Stimulated activated CD8-positive, alpha-beta memory T cell treated with anti-CD3 and anti-CD28 coated beads, Interleukin-7, amount 100 ng/mL, for 1 hour (primary cell): ENCODE measurements at places on chromosomes 2 and 18.

GRCh38 chr2:20481798-20482405 is 35.0 kb downstream of the RHOB start:
- DNase-seq, result no peak

GRCh38 chr18:46321955-46322354 is 217.8 kb downstream of the HAUS1 start:
- DNase-seq, result no peak

DNA sequence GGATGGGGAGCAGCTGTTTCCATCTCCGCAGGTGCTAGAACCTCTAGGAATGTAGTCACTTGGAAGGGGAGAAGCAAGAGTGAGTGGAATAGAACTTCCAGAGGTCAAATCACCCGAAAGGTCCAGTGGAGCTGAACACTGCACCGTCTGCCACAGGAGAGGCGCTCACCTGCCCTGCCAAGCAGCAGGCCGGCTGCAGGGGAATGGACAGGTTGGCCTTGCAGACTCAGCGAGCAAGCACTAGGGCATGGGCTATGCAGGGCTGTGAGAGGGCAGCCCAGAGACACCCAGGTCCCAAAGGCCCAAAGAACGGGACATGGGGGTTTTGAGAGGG is 214.2 kb downstream of the TNS1 start:
- DNase-seq, result no peak

DNA sequence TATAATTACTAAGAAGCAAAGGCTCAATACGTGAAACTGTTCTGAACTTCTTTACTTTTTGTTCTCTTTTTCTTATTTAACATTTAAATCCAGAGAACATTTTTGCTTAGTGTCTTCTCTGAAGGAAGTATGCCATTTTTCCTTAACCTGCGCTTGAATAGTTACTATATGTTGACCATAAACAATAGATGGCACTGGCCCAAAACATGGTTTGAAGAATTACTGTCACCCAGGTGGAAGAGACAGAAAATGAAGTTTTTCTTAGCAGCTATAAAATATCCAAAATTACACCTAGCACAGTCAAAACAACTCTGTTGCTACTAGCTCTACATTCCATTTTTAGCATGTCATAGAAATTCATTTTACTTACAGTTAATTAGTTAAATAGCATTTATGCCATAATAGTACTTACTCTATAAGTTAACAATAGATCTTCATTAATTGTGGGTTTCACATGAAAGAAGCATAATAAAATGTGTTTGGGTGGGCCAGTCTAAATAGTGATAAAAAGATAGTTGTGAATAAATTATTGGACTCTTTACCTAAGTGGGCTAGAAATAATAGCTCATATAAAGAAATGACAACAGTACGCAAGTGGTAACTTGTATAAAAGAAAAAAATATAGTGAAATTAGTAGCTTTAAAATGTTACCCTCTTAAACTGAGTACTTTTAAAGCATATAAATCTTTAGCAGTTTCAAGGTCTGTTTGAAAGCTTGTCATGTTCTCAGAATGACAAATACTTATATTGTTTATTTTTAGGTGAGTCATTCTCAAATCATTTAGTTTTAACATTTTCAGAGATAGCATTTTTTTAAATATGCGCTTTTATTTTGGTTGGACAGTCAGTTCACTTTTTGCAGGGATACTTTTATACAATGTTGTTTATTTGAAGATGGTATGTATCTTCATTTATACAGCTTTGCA is 3.7 kb downstream of the ETAA1 start:
- no peak for DNase-seq

DNA sequence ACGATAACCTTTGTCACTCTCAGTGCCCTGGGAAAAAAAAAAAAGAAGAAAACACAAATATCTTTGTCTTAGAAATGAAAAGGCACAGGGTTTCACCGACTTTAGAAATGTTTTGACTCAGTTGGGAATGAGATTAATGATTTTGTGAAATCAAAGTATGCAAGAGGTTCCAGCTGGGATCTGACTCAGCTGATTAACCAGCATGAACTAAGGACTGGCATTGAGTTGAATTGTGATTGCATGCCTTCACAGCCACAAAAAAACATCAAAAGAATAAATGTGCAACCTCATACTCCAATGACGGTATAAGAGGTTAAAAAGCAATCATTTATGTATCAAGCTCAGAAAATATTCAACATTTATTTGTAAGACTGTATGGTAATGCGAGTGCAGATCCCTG is 566.6 kb upstream of the DSEL start:
- no peak for DNase-seq

GRCh38 chr2:162506706-162507105 is 162.8 kb downstream of the GCA start:
- no peak for DNase-seq

DNA sequence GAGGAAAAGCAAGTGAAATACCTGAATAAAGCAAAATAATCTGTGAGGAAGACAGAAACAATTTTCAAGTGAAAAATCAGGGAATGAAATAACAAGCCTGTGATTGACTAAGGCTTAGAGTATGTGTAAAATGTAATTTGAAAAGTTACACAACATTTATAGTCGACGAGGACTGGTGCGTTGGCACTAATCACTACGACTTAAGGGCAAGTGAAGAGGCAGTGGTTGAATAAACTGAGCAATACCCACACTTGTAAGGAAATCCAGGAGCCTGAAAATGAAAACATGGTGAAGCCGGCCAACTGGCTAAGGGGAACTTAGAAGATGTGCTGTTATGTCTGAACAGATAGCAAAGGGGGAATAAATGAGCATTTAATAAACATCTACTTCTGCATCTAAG is 13.4 kb downstream of the DOK1 start:
- no peak for DNase-seq

DNA sequence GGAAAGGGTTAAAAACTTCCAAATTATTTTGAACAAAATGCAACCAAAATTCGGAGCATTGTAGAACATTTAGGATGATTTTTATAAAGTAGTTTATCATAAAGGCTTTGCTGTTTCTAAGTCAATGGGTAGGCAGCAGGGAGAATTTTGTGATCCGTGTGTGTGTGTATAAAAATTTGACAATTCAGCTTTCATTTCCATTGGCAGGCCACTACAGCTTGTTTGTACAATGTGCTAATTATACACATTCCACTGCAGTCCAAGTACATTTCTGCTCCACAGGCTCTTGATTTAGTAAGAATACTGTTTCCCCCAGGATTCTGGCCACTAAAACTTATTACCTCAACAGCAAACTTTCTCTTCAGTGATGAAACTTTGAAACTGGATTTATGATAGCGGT is 71.8 kb upstream of the LTBP1 start:
- DNase-seq, result no peak

DNA sequence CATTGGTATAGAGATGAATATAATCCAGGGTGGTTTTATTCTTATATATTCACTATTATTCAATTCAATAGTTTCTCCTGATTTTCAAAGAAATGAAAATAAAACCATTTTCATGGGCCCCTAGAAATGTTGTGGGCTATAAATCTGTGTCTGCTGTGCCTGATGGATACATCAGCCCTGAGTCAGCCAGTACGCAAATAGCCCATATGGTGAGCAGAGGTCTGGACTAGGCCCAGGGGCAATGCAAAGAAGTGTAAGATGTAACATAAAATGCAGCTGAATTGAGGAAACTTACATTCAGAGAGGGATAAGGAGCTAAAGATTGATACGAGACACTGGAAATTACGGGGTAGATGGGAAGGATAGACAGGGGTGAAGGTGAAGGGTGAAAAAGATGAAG is 122.5 kb downstream of the MAIP1 start:
- no peak for DNase-seq

- no peak for DNase-seq
Observed at GRCh38 chr2:236657215-236657614, 87.6 kb downstream of the ACKR3 start.

GRCh38 chr2:25856377-25856776 is 21.9 kb downstream of the ASXL2 start:
- no peak for DNase-seq

DNA sequence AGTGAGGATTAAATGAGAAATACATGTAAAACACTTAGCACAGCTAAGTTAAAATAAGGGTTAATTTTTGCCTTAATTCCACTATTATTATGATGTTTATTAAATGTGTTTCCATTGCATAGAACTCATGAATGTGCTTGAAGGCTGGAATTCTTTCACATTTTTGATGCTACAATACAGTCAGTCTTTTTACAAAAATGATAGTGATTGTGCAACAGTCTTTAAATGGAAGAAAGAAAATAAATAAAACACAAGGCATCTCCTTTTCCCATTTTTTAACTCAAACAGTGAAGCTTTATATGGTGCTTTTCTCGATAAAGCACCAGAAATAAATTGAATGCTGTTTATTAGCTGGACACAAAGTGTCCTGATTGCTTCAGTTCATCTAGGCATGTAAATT is 123.9 kb downstream of the MAP2 start:
- DNase-seq, result no peak

DNA sequence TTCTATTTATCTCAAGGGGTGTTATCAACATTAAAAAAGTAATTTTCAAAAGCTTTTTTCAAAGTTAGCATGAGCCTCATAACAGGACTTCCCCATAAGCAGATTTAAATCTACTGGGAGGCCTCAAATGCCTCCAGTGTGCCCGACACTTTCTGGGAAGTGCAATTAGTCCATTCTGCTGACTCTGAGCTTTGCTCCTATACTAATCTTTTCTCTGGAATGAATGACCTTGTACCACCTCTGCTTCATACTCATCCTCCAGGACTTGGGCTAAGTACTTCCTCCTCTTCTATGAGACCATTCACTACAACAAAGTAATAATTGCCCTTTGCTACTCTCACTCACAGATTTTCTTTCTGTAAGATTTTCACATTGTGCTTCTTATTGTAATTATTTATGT is 111.1 kb downstream of the RIT2 start:
- DNase-seq, result no peak

GRCh38 chr2:96537734-96538486 is 1.4 kb downstream of the ARID5A start:
- DNase-seq, result no peak

DNA sequence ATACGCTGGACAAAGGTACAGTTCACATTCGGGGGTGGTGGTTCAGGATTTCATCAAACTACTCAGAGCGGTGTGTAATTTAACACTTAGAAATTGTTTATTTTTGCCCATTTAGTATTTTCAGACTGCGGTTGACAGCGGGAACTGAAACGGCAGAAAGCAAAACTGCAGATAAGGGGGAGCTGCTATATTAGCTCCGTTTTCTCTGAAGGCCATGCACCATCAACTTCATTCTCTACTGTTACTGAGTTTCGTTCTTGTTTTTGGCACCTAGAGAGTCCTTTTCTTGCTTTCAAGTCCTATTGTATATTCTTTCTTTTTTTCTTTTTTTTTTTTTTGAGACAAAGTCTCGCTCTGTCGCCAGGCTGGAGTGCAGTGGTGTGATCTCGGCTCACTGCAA is 121.5 kb upstream of the SP3 start:
- no peak for DNase-seq

GRCh38 chr2:46866770-46867246 is 48.8 kb downstream of the MCFD2 start:
- DNase-seq, result no peak

DNA sequence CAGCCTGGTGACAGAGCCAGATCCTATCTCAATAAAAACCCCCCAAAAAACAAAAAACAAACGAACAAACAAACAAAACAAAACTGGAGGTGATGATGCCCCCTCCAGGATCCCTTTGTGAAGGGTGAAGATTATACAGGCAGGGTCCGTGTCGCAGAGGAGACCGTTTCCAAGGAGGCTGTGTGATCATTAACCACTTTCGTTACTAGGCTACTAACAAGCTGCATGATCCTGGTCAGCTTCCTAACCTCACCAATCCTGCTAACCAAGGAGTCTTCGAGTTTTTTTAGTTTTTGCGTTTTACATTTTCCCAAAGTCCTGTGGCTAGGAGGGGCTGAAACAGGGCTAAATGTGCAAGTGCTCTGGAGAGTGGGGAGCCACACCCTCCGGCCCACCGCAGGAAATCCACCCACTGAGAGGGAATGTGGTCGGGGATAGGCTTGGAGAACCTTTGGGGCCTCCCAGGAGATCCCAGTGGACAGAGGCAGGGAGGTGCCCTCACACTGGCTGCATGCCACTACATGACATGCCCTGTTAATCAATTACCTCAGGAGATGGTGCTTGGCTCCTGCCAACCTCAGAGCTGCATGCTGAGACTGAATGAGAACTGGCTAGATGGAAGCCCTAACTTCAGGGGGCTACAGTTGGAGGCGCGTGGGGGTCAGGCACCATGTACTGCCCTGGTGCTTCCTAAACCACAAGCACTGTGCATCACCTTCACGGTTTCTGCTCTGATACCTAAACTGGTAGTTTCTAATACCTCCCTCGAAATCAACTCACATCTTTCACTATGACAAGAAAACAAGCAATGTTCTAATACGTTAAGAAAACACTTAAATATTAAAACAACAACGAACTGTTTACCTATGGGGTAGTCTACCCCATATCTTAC is 67.5 kb upstream of the RGPD5 start:
- no peak for DNase-seq

DNA sequence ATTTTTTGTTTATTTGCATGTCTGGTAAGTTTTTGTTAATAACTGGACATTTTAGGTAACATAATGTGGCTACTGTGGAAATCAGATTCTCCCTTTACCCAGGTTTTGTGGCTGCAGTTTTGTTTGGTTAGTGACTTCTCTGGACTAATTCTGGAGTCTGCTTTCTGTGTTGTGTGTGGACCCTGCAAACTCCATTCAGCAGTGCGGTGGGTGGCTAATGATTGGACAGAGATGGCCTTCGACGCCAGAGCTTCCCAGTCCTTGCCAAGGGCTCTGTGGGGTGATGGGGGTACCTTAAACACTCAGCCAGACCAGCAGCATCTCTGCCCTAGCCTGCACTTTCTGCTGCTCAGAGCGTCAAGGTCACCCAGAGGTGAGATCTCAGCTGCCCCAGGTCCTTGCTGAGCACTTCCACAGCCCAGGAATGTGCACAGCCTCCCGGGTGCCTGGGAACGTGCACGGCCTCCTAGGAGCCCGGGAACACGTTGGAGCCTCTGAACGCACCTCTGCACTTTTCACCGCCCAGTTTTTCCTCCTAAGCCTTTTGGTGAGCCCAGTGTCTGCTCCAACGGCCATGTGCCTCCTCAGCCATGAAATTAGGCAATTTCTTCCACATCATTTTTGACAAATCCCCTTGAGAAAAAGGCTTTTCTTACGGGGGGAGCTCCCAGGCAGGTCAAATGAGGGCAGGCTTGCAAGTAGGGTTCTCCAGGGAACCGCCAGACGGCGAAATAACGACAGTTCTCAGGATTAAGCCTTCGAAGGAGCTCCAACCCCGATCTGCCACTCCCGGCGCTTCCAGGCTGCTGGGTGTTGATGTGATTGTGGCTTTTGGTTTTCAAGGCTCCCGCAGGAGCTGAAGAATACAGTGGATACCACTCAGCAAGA is 35.2 kb upstream of the KLF11 start:
- no peak for DNase-seq

GRCh38 chr2:118103951-118104940 is 16.0 kb downstream of the INSIG2 start:
- DNase-seq, result no peak
